Parietal lobe (tissue), 2 donors: ENCODE measurements at places on chromosomes 11 and 22. TPM values are rescaled to one million over a fixed set of nuclear protein-coding genes. Genes with fewer than 3 reads are reported as not detected.

RFPL3 gene
- total RNA-seq, result not detected

RTN4R gene
- total RNA-seq, result 14.7 TPM

MYOD1 gene
- total RNA-seq, result not detected

THAP12 gene
- 68.2 TPM for total RNA-seq

CALCA gene
- total RNA-seq, result not detected

MTMR2 gene
- total RNA-seq, result 31.0 TPM

MOGAT2 gene
- total RNA-seq, result not detected

UCP3 gene
- total RNA-seq, result 6.3 TPM

TSPAN32 gene
- not detected for total RNA-seq
